ENCODE measurements at places on chromosomes 6 and 20.

GRCh38 chr6:90960324-90960723, 373.5 kb upstream of the MAP3K7 start:
- no peak for DNase-seq

- no peak for DNase-seq
Observed at GRCh38 chr6:123677897-123678296, 41.1 kb upstream of the TRDN start.

DNA sequence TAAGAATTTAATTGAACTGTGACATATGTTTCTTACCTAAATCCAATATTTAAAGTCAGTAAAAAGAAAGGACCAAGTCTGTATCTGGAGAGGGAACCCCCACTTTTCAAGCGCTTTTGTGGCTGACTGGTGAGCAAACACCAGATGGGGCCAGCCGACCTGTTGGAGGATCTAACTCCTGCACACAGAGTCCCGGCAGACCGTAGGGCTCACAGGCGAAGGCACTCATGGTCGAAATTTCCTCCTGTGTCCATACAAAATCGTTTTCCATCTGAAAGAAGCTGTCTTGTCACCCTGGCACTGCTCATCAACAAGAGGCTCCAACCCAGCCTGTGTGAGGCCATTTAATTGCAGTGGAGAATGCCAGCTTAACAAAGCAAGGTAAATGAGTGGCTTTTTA, 94.0 kb downstream of the SCML4 start:
- DNase-seq: no peak

GRCh38 chr6:119527231-119527578, 177.6 kb upstream of the MAN1A1 start:
- DNase-seq: peak; percentile 8

DNA sequence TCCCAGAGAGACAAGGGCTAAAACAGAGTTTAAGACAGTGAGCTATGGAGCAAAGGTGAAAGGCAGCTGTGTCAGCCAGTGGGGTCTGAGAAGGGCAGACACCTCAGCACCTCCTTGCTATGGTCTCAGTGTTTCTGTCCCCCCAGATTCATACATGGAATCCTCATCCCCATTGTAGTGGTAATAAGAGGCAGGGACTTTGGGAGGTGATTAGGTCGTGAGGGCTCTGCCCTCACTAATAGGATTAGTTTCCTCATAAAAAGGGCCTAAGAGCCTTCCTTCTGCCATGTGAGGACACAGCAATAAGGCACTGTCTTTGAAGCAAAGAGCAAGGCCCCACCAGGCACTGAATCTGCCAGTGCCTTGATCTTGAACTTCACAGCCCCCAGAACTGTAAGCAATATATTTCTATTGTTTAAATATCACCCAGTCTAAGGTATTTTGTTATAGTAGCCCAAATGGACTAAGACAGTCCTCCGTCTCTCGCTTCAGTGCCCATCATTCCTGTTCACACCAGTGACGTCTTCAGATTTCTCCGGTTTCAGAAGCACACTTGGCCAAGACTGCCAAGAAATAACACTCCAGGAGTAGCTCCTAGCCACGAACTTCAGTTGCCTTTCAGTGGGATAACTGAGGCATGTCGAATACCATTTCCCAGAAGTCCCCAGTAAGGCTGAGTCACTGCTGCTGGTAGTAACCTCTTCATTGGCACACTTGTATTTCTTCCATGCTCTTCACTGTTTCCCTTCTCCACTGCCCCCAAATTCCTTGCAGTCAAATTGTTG, 32.8 kb downstream of the SLC13A3 start:
- DNase-seq: no peak

DNA sequence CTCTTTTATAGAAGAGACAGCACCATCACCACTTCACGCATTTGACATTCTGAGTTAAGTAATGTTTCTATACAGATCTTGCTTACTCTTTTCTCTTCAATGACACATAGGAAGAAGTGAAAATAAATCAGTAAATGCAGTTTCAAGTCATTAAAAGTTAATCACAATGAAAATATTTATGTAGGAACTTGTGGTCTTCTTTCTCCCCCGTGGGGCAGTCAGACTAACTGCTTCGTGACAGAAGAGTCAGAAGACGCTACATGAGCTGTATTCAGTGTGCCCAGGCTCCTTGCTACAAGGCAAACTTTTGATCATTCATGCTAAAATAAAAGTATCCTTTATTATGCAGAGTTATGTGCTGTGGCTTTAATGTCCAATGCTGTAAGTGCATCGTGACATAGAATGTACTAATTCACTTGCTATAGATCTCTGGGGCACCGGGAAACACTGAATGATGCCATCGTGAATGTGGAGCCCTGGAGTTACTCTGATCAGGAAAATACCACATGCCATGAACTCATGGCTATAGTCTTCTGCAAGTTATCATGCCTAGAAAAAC, 117.8 kb upstream of the TRAF3IP2 start:
- peak; percentile 44 for DNase-seq

GRCh38 chr20:63132715-63133471, 83.0 kb downstream of the YTHDF1 start:
- DNase-seq: no peak

GRCh38 chr6:13180538-13180937, 147.8 kb downstream of the TBC1D7 start:
- DNase-seq: no peak

- peak; percentile 97 for DNase-seq
Observed at GRCh38 chr20:34525709-34526416, 9.6 kb downstream of the DYNLRB1 start.

DNA sequence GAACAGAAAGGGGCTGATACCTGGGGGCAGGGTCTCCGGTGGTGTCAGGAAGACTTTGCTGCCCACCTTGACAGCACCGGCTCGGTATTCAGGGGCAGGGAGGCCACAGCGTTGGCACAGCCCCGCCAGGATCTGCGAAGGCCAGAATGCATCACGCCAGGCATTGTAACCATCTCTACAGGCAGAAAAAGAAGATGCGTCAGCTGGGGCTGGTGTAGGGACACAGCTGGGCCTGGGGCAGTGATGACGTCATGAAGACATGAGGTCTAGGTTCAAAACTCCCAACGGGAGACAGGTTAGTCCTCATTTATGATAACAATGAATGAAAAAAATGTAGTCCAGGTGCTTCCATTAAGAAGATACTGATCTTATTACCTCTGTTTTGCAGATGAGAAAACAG, 22.0 kb downstream of the ERGIC3 start:
- DNase-seq: no peak

- no peak for DNase-seq
Observed at GRCh38 chr6:150606647-150607328, 7.1 kb downstream of the PLEKHG1 start.

DNA sequence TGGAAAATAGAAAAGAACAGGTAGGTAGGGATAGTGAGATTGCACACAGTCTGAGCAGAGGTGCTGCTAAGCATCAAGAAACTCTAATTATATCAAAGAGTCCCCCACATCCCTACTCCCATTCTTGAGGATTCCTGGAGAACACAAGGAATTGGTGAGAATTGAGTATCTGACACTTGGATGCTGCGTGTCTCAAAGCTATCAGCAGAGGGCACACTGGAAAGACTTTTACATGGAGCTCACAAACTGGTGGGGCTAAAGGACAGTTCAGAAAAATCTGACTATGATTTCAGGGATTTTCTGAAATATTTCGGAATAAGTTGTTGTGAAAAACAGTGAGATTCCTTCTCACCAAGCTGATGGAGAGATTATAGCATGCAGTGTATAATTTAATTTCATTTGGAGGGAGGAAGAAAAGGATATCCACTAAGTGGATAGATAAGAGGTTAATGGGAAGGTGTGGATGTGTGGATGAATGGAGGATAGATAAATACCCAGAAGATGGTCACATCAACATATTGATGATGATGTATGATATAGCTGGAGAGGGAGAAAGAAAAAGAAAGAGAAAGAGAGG, 215.4 kb upstream of the DEFB112 start:
- no peak for DNase-seq

- DNase-seq: peak; percentile 97
Observed at GRCh38 chr20:63835021-63835858, 4.2 kb upstream of the ZBTB46 start.

GRCh38 chr6:44576132-44576631, 188.7 kb downstream of the CDC5L start:
- DNase-seq: peak; percentile 69

DNA sequence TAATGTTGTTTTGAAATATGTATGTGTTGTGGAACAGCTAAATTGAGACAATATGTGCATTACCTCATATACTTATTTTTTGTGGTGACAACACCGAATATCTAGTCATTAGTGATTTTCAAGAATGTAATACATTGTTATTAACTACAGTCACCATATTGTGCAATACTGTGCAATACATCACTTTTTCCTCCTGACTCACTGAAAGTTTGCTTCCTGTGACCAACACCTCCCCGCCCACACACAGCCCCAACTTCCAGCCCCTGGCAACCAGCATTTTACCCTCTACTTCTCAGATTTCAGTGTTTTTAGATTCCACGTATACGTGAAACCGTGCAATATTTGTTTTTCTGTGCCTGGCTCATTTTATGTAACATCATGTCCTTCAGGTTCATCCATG, 627.9 kb downstream of the PRKN start:
- peak; percentile 88 for DNase-seq

- no peak for DNase-seq
Observed at GRCh38 chr6:128206610-128207426, 306.0 kb upstream of the THEMIS start.

DNA sequence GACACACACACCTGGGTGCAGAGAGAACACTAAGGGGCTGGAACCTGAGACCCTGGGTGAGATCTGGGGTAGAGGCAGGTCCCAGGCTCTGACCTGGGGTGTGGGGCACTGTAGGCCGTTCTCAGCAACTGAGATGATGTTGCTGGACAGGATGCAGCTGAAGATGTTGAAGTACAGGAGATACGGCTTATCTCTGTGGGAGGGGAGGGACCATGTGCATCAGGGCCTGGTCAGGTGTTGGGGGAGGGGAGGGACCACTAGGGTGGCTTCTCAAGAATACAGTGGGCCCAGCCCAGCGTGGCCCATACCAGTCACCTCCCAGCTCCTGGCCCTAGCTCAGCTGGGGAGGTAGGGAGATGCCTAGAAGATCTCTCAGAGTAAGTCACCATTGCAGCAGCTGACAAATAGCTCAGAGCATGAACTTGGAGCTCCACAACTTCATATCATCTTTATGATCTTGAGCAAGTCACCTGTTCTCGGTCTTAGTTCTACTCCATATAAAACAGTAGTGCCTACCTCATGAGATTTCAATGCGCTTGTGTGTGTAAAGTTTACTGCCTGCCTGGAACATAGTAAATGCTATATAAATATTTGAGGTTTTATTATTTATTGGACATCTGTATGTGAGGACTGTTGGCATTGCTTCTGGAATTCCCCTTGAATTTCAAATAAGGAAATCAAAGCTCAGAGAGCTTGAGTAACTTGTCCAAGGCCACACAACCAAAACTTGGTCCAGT, 3.8 kb downstream of the SLC44A4 start:
- DNase-seq: no peak

GRCh38 chr6:40400738-40401137, 186.4 kb downstream of the LRFN2 start:
- DNase-seq: no peak

- peak; percentile 6 for DNase-seq
Observed at GRCh38 chr20:8616792-8617191, 452.1 kb upstream of the PLCB4 start.

DNA sequence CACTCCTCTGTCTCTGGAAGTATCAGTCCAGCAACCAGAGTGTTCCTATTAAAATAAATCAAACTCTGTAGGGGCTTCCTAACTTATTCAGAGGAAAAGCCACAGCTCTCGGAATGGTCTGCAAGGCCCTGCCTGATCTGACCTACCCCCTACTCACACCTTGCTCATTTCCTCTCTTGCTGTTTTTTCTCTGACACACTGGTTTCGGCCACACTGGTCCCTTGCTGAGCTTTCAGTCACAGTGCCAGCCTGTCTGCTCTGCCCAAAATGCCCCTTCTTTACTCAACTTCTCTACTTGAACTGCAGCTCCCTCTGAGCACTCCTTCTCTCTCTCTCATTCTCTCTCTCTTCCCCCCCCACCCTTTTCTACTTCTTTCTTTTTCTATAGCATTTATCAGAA, 430.2 kb downstream of the UTRN start:
- DNase-seq: no peak

DNA sequence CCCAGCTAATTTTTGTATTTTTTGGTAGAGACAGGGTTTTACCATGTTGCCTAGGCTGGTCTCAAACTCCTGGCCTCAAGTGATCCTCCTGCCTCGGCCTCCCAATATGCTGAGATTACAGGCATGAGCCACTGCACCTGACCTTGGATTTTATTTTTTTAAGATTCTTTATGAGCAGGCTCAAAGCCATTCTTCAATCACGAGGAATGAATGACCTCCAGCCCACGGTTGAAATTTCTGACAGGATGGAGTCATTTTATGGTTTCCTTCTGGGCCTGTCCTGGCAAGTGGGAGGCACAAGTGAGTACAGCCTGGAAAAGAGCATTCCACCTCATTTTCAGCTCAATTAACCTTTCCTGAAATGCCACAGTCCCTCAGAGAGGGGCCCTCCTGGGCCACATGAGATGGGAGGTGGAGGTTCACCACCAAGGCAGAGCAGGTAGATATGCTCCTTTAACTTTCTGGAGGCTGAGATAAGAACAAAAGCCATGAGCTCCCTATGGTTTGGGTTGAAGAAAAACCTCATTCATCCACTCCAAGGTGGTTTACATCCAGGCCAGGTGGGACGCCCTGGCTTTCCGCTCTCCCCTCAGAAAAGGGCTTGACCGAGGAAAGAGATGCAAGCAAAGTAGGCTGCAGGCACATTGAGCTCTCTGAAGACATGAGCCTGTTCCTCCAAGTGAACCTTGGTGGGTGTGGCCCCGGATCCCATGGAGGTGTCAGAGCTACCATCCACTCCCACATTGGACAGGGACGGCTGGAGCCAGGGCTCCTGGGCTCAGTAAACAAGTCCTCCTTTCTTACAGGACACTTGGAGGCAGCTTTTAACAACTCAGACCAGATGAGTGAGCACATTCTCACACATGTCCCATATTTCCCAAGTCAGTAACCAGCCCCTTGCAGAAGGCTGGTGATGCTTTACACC, 208.5 kb upstream of the SSTR4 start:
- no peak for DNase-seq

DNA sequence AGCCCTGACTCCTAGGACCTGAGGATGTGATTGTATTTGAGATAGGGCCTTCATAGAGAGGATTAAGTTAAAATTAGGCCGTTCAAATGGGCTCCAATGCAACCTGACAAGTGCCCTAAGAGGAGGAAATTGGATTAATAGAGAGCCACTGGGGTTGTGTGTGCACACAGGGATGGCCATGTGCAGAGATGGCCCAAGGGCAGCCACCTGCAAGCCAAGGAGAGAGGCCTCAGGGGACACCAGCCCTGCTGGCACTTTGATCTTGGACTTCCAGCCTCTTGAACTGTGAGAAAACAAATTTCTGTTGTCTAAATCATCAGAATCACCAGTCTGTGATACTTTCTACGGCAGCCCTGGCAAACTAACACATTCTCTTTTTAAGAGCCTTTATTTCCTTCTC, 598.8 kb downstream of the UTRN start:
- DNase-seq: no peak

GRCh38 chr20:11718474-11719094, 199.1 kb upstream of the BTBD3 start:
- no peak for DNase-seq

All from astrocyte of the spinal cord (primary cell).